Stimulated activated naive CD8-positive, alpha-beta T cell treated with anti-CD3 and anti-CD28 coated beads, Interleukin-15, amount 100 ng/mL, for 72 hours (primary cell): ENCODE measurements at places on chromosomes 16 and 17.

- no peak for DNase-seq
These were observed 19.0 kb upstream of the SNN start for GRCh38 chr16:11649276-11649675.

- DNase-seq = peak; percentile 63
These were observed 64.0 kb downstream of the MYO18A start for GRCh38 chr17:29115961-29116803.

DNA sequence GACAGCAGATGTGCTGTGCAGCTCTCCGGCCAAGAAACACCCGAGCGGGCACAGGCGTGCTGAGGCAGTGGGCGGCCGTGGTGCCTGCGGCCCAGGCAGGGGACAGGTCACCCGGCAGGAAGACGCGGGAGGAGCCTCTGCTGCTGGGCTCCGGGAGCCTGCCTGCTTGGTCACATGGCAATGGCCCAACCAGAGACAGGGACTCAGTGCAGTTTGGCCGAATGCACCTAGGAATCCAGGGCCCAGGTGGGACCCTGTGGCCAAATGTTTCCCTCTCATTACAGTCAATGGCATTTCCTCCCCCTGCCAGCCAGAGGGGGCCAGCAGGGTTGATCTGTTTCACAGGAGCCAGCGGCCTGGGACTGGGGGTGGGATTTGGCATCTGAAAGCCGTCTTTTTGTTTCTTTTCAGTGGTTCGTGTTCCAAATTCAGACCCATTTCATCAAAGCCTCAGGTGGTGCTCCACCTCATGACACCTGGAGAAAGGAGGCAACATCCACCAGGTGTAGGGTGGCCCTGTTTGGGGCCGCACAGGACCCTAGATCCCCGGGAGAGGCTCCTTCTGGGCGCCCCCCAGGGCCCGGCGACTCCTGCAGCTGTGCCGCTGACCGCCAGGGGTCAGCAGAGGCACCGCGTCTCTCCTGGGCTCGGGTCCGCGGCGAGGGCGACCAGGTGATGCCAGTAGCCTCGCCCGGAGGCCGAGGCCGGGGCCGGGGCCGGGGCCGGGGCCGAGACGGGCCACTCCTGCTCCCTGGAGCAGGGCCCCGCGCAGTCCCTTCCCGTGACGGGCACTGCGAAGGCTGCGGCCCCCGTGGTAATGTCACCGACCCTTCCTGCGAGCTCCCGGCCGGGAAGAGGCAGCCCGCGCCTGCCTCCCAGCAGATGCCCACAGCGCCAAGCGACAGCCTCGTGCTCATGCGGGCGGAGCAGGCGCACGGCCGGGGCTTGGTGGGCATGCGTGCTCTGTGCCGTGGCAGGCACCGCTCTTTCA is 118.5 kb downstream of the C16orf78 start:
- DNase-seq = peak; percentile 35

DNA sequence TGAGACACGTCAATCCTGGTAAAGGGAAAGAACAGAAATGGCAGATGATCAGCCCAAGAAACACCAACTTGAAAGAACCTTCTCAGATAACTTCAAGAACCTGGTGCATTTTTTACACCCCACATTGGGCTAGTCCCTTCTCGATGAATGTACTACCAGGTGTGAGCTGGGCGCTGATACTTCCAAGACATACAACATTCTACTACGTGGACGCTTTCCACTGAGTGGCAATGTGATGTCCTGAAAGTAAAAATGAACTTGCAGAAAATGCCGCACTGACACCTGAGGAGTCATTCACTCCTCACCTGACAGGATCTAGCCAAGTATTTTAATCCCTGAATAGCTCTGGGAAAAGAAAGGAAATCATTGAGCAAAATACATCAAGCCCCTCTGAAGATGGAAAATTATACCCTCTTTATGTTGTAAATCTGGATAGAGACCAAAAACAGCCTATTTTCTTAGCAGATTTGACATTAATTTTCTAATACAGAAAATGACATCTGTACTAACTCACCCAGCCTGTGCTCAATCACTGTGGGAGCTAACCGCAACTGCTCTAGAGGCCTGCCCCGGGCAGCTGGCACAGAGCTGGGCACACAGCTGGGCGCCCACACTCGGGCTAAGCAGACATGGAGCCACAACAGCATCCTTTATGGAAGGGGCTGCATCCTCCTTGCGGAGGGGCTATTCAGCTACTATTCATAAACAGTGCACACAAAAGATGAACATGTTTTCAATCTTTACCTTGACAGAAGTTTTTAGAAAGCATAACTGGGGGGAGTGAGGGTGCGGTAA is 16.2 kb downstream of the SNN start:
- no peak for DNase-seq

GRCh38 chr17:51819341-51820219 is 338.9 kb downstream of the CA10 start:
- DNase-seq = no peak

DNA sequence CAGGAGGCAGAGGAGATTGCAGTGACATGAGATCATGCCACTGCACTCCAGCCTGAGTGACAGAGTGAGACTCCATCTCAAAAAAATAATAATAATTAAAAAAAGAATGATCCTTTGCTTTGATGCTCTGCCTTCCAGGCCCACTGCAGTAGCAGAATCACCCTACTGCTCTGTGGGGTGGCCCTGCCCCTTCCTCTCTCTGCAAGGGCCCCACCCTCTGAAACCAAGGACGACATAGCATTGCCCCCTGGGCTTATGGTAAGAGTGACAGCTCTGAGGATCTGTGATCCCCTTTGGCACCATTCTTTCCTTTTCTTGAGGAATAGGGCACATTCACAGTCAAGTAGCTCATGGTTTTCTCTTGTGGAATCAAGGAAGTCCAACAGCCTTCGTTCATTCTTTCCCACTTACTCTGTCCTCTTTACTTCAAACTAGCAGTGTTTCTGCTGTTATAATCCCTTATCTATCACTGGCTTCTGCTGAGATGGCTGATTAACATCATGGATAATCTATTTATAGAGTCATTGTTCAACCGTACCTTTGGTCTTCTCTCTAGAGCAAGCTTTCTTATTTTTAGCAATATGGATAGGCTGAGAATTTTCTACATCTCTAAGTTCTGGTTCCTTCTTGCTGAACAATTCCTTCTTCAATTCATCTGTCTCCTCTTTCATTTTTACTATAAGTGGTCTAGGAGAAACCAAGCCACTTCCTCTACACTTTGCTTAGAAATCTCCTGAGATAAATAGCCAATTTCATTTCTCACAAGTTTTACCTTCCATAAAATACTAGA is 14.1 kb downstream of the RAD51C start:
- no peak for DNase-seq

DNA sequence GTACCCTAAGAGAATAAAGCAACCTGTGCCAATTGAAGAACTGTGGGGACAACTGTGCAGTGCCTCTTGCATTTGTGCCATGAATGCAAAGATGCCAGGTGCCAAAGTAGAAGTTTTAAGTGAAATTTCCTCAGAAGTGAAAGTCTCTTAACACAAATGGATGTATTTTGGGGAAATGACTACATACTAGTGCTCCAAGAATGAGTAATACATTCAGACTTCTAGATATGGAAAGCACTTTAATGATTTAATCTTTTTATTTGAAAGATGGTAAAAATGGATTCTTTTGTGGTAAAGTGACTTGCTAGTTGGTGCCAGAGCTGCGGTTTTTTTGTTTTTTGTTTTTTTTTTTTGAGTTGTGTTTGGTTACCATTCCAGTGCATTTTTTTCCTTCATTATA is 15.0 kb downstream of the UTP18 start:
- no peak for DNase-seq
